Stimulated activated naive B cell treated with anti-CD40 and anti-IgM and Interleukin-4, amounts not matched to agents 10 μg/mL and 1 μg/mL and 100 μg/mL, for 72 hours (primary cell): ENCODE measurements at places on chromosomes 2 and 18.

- H3K36me3 ChIP-seq: no peaks in the 10 kb centered on the region
- H3K27me3 ChIP-seq: no peaks in the 10 kb centered on the region
- H3K27ac ChIP-seq: no peak overlapping the region
- H3K4me3 ChIP-seq: no peak overlapping the region
- no peak for DNase-seq
Measured at GRCh38 chr2:147490401-147491261, 354.2 kb upstream of the ACVR2A start.

GRCh38 chr2:102033031-102033749 lies 41.4 kb downstream of the IL1R2 start:
- H3K27ac ChIP-seq: peak overlapping the region; percentile 91
- peaks cover 38% of the 10 kb centered on the region for H3K4me1 ChIP-seq
- no peaks in the 10 kb centered on the region for H3K36me3 ChIP-seq
- peak overlapping the region; percentile 53 for H3K4me3 ChIP-seq
- peak; percentile 67 for DNase-seq

- H3K27ac ChIP-seq: no peak overlapping the region
- no peaks in the 10 kb centered on the region for H3K27me3 ChIP-seq
- H3K36me3 ChIP-seq: no peaks in the 10 kb centered on the region
- DNase-seq: no peak
- H3K4me3 ChIP-seq: no peak overlapping the region
Measured at GRCh38 chr2:9274701-9275343, 68.2 kb downstream of the ASAP2 start.

DNA sequence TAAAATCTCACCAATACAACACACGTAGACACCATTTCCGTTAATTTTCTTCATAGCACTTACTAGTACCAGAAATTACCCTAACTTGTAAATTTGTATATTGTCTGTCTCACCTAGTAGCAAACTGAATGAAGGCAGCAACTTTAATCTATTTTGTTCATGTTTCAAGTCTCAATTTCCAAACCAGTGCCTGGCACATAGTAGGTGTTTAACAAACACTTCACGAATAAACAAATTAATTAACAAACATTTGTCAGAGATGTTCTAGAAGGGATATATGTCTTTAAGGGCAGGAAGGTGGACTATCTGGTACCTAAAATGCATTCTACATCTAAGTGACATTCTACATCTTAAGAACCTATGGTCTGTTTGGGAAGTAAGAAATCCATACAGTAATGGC lies 963 bp downstream of the THADA start:
- peaks cover 8% of the 10 kb centered on the region for H3K27me3 ChIP-seq
- peak overlapping the region; percentile 95 for H3K4me3 ChIP-seq
- no peak for DNase-seq
- H3K4me1 ChIP-seq: peaks cover 18% of the 10 kb centered on the region

GRCh38 chr2:98518101-98518500 lies 73.4 kb downstream of the INPP4A start:
- peaks cover 11% of the 10 kb centered on the region for H3K36me3 ChIP-seq
- H3K4me3 ChIP-seq: no peak overlapping the region
- H3K27ac ChIP-seq: no peak overlapping the region
- H3K4me1 ChIP-seq: peaks cover 32% of the 10 kb centered on the region
- H3K27me3 ChIP-seq: no peaks in the 10 kb centered on the region

- peak overlapping the region; percentile 70 for H3K4me3 ChIP-seq
- H3K4me1 ChIP-seq: peaks cover 56% of the 10 kb centered on the region
- no peaks in the 10 kb centered on the region for H3K27me3 ChIP-seq
- no peak for DNase-seq
- H3K27ac ChIP-seq: peak overlapping the region; percentile 90
Measured at GRCh38 chr2:68362749-68363148, 2.3 kb upstream of the PLEK start.

DNA sequence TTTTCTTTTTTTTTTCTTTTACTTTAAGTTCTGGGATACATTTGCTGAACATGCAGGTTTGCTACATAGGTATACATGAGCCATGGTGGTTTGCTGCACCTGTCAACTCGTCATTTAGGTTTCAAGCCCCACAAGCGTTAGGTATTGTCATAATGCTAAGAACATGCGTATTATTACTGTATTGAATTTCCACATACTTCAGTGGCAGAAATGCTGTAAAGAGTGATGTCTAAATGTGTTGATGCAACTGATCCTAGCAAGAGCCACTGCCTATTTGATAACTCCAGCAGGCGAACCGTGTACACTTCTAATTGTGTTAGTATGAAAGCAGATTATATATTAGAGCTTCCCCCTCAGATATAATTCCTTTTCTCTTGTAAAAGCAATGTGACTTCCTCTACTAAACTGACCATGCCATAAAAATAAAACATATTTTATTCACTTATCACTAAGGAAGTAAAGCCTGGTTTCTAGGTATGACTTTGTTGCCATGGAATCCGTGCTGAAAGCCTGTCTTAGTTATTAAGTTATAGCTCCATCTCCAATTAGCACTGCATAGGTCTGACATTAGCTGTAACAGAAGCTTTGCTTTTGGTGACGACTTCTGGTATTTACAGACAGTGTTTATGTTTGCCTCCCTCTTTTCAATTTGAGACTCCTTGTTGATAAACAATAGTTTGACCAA lies 280.0 kb downstream of the GALR1 start:
- H3K27ac ChIP-seq: no peak overlapping the region
- H3K36me3 ChIP-seq: no peaks in the 10 kb centered on the region
- H3K27me3 ChIP-seq: no peaks in the 10 kb centered on the region
- no peak overlapping the region for H3K4me3 ChIP-seq
- H3K4me1 ChIP-seq: peaks cover 2% of the 10 kb centered on the region

GRCh38 chr2:146632707-146633106 lies 1212.1 kb upstream of the ACVR2A start:
- H3K27me3 ChIP-seq: no peaks in the 10 kb centered on the region
- no peaks in the 10 kb centered on the region for H3K4me1 ChIP-seq
- H3K4me3 ChIP-seq: no peak overlapping the region
- H3K27ac ChIP-seq: no peak overlapping the region
- H3K36me3 ChIP-seq: no peaks in the 10 kb centered on the region

GRCh38 chr2:214577769-214578168 lies 166.9 kb downstream of the VWC2L start:
- H3K4me1 ChIP-seq: peaks cover 14% of the 10 kb centered on the region
- no peak for DNase-seq
- H3K4me3 ChIP-seq: no peak overlapping the region
- H3K27ac ChIP-seq: no peak overlapping the region

GRCh38 chr2:210399440-210400041 lies 77.0 kb downstream of the LANCL1 start:
- no peak for DNase-seq
- H3K27me3 ChIP-seq: no peaks in the 10 kb centered on the region
- no peaks in the 10 kb centered on the region for H3K36me3 ChIP-seq
- no peak overlapping the region for H3K4me3 ChIP-seq
- H3K4me1 ChIP-seq: no peaks in the 10 kb centered on the region

DNA sequence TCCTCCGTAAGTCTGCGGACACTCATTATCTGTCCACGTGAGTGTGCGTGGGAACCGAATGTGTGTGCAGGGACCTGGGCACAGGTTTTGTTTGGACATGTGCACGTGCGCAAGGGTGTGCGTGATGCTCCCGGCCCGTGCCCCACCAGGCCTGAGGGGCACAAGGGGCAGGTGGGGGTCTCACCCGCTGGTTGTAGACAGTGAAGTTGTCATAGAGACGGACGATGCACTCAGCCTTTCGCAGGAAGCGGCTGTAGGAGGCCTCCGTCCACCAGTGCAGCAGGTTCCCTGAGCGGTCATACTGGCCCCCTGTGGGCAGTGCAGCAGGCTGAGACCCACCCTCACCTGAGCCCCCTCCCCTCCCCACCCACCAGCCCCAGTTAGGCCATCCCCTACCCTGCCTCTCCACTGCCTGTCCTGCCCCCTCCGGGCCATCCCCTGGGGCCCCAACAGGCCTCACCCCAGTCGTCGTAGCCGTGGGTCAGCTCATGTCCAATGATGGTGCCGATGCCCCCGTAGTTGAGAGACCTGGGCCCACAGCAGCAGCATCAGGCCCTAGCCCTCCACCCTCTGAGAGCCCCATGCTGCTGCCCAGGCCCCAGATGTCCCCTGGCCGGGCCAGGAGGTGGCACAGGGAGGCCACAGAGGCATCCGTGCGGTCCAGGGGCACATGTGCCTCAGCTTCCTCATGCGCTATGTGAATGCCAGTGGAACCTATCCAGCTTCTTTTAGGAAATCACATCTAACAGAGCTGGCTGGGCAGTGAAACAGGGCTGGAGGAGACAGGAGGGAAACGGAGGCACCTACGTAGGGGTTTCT lies 6.1 kb downstream of the ECEL1 start:
- no peak overlapping the region for H3K4me3 ChIP-seq
- H3K4me1 ChIP-seq: peaks cover 7% of the 10 kb centered on the region
- H3K27ac ChIP-seq: no peak overlapping the region
- H3K36me3 ChIP-seq: no peaks in the 10 kb centered on the region
- no peak for DNase-seq

DNA sequence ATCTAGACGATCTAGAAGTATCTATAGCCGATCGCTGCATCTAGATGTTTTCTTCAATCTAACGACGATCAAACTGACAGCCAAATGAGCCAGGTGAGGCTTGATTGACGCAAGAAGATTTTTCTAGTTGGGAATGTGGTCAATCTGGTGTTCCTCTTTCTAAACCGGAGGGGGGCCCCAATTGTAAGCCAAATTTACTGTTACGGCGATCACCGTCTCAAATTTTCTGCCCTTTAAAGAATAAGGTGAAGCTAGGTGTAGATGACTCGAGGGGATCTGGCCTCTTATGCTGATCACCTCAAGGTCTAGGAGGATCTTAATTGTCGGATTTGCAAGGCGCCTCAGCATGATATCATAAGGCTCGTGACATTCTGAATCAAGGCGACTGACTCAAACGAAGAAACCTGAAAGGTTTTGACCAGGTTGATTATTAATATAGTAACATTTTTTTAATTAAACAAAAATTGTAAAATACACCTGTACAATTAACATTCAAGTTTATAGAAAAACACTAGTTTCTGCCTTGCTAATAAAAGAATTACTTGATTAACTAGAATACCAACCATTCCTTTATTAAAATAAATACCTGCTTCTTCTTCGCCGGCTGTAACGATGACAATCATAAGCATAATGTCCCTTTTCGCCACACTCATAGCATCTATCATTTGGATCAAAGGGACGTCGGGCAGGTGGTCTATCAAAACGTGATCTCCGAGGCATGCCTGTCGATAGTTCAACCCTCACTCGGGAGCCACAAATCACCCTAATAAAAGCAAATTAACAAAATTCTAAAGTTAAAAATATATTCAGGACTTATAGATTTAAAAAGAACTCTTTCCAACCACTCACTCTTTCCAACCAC lies 2.0 kb downstream of the SRSF7 start:
- peak overlapping the region; percentile 100 for H3K4me3 ChIP-seq
- H3K4me1 ChIP-seq: peaks cover 63% of the 10 kb centered on the region
- peak overlapping the region; percentile 90 for H3K27ac ChIP-seq
- peaks cover 43% of the 10 kb centered on the region for H3K36me3 ChIP-seq
- peaks cover 3% of the 10 kb centered on the region for H3K27me3 ChIP-seq
- DNase-seq: no peak

- no peaks in the 10 kb centered on the region for H3K4me1 ChIP-seq
- no peak overlapping the region for H3K27ac ChIP-seq
- DNase-seq: no peak
Measured at GRCh38 chr2:209943776-209944175, 58.7 kb upstream of the RPE start.

GRCh38 chr2:199309411-199309810 lies 148.3 kb downstream of the SATB2 start:
- no peaks in the 10 kb centered on the region for H3K4me1 ChIP-seq
- no peak overlapping the region for H3K4me3 ChIP-seq
- H3K27ac ChIP-seq: no peak overlapping the region
- DNase-seq: no peak

DNA sequence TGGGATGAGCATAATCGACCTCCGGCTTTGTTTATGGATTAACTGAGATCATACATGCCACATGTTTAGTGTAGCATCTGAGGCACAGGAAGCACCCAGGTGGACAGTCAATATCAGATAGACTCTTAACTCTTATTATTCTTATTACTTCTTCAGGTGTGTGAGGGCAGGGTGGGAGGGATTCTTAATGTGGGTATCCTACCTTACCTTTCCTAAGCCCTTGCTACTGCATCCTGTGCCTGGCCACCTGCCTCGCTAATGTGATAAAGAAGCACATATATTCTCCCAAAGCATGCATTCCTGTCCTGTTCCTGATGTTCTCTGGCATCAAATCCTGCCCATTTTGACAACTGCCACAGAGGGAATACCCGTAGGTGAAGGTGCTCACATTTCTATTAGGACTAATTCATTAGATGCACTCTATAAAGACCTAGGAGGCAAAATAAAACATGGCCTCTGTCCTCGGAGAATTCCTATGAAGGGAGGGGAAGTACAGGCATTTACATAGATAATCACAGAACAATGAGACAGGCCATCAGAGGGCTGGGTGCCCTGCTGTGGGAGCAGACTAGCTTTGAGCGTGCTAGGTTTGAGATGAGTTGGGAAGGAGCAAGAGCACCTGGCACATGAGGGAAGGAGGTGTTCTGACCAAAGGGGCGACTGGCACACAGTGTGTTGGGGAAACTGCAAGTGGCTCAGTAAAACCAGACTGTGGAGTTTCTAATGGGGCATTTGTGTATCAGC lies 19.5 kb upstream of the CELF4 start:
- no peak overlapping the region for H3K27ac ChIP-seq
- no peak for DNase-seq
- no peaks in the 10 kb centered on the region for H3K36me3 ChIP-seq
- peaks cover 8% of the 10 kb centered on the region for H3K27me3 ChIP-seq

- H3K4me3 ChIP-seq: no peak overlapping the region
- no peaks in the 10 kb centered on the region for H3K27me3 ChIP-seq
- H3K27ac ChIP-seq: no peak overlapping the region
- no peaks in the 10 kb centered on the region for H3K36me3 ChIP-seq
- no peak for DNase-seq
Measured at GRCh38 chr2:144774809-144775208, 254.9 kb upstream of the ZEB2 start.
